ENCODE measurements at places on chromosomes 12 and 14. TPM values are rescaled to one million over a fixed set of nuclear protein-coding genes. Genes with fewer than 3 reads are reported as not detected.

DNA sequence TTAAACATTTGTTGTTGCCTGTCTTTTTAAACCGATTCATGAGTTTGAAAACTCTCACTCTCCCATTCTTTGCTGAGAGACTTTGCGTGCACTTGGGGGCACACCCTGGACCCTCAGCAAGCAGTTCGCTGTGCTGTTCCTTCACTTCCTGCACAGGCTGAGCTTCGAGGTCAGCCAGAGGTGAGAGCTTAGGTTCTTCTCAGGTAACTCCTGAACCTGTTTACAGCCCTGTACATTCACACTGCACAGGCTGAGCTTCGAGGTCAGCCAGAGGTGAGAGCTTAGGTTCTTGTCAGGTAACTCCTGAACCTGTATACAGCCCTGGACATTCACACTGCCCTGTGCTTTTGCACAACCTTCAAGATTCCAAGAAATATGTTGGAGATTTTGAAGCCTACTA, 9.8 kb upstream of the CLECL1 start:
- peak; percentile 27 for ATAC-seq

Gene MUCL1
- total RNA-seq: not detected

DNA sequence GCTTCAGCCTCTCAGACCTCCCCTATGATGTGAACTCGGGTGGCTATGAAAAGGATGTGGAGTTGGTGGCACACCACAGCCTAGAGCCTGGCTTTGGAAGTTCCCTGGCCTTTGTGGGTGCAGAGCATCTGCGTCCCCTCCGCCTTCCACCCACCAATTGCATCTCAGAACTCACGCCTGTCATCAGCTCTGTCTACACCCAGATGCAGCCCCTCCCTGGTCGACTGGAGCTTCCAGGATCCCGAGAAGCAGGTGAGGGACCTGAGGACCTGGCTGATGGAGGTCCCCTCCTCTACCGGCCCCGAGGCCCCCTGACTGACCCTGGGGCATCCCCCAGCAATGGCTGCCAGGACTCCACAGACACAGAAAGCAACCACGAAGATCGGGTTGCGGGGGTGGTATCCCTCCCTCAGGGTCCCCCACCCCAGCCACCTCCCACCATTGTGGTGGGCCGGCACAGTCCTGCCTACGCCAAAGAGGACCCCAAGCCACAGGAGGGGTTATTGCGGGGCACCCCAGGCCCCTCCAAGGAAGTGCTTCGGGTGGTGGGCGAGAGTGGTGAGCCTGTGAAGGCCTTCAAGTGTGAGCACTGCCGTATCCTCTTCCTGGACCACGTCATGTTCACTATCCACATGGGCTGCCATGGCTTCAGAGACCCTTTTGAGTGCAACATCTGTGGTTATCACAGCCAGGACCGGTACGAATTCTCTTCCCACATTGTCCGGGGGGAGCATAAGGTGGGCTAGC, 7.0 kb upstream of the RPS26 start:
- ATAC-seq: peak; percentile 49

Gene SMCO3
- total RNA-seq: not detected

Gene HDAC7
- total RNA-seq: 471 TPM

DNA sequence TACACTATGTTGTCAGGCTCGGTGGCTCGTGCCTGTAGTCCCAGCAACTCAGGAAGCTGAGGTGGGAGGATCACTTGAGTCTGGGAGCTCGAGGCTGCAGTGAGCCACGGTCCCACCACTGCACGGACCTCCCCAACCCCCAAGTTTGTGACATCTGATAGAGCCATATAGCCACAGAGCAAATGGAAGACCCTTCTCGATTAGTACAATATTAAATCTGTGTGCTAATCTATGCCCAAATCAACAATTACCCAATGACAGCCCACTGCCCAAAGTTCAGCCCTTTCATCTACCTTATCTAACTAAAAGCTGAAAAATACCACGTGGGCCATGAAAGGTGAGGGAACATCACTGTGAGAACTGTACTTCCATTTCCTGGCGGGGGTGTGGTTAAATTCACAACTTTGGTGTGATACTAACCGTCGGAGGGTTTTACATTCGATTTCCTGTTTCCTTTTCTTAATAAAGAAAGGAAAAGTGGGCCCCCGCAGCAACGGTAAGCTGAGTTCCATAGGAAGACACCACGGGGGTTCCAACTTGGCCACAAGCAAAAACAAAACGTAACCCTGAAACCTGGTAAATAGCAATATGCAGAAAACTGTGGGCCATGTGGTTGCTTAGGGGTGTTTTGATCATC, 31.2 kb upstream of the FOS start:
- ATAC-seq: peak; percentile 52

Gene WDHD1
- total RNA-seq: 39.9 TPM

DNA sequence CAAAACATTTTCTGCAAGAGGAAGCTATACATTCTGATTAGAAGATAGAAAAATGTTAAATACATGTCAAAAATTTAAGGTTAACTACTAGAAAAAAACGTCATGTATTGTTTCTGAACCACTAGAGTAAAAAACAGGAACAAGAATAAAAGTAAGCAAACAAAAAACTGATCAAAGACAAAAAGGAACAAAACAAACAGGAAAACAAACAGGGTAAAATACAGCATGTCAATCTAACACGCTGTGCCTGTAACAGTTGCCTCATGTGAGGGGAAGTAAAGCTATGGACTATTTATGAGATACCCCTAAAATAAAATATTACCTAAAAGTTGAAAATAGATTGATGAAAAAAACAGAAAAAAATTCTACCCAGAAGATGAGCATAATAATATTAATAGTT, 43.9 kb downstream of the EGLN3 start:
- no peak for ATAC-seq

GRCh38 chr12:71442567-71442931, 3.0 kb downstream of the LGR5 start:
- no peak for ATAC-seq

Gene ADAM21
- total RNA-seq: not detected
